ENCODE measurements at places on chromosomes 1 and 21.

GRCh38 chr1:162421258-162422164, 9.6 kb upstream of the SH2D1B start:
- DNase-seq = no peak

- DNase-seq = peak; percentile 65
These were observed 80.3 kb downstream of the RUNX3 start for GRCh38 chr1:24849672-24850295.

GRCh38 chr1:164443166-164443565, 115.8 kb upstream of the PBX1 start:
- DNase-seq = no peak

DNA sequence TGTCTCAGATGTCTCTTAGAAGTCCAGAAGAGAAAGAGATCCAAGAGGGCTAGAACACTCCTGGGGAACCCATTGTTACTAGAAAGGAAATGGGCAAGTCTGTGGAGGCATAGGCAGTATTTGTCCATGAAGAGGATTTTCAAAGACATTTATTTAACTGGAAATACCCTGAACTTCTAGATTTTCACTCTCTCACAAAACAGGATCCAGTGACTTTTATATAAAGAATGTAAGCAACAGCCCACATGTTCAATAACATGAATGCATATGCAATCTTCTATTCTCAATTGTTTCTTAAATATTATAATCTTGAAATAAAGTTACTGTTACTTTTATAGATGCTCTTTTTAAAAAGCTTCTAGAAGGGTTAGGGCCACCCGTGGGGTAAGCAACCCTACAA, 53.4 kb downstream of the TBX15 start:
- DNase-seq = no peak

DNA sequence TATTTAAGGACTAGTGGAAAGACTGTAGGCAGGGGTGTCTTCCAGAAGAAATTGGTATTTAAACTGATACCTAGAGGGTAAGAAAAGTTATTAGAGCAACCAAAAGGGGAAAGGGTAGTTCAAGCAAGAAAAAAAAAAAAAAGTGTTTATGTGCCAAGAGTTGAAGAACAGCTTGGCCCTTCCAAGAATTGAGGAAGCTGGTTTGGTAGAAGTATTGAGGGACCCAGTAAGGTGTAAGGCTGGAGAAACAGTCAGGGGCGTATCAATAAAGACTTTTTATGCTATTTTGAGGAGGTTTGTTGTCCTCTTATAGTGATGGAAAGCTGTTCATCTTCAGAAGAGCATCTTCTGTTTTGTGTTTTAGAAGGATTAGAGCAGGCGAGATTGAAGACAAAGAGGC, 108.3 kb downstream of the PTPRC start:
- no peak for DNase-seq

DNA sequence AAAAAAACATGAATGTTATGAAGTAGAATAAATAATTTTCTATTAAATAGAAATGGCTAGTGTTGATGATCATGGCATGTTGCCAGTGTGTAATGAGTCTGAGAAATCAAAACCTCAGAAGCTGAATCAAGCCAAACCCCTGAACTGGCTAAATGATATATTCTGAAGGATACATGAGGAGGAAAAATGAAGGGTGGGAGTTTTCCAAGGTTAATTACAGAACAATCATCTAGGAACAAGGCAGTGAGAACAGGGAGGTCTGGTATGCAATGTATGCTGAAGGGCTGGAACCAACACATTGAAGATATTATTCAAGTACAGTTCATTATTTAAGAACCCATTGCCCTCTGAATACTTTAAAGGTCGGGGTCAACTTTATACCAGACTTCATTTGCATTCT, 309.1 kb upstream of the NRIP1 start:
- no peak for DNase-seq

GRCh38 chr1:22102746-22103145, 40.2 kb downstream of the WNT4 start:
- DNase-seq = peak; percentile 33

GRCh38 chr1:12126781-12127180, 40.0 kb upstream of the TNFRSF1B start:
- DNase-seq = no peak

- DNase-seq = no peak
These were observed 2.2 kb downstream of the MMEL1 start for GRCh38 chr1:2630498-2631135.

DNA sequence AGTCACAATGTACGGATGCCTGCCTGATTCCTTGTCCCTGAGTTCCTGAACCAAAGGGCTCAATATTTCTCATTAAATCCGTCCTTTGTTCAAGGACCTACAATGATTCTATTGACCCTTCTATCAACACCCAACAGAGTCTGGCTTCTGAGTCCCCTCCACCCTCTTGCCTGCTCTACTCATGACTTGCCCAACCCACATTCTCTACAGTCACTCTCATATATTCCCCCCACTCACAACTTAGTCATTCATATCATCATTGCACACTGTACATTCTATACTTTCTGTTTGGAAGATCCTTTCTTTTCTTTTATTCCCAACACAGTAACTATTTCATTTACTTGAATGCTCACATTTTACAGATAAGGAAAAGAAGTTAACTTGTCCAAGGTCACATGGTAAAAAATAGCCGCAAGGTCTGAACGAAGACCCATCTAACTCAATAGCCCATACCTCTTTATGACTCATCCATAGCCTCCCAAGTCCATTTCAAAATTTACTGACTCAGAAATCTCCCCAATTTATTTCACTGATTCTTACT, 3.6 kb downstream of the OTUD7B start:
- DNase-seq = peak; percentile 38

DNA sequence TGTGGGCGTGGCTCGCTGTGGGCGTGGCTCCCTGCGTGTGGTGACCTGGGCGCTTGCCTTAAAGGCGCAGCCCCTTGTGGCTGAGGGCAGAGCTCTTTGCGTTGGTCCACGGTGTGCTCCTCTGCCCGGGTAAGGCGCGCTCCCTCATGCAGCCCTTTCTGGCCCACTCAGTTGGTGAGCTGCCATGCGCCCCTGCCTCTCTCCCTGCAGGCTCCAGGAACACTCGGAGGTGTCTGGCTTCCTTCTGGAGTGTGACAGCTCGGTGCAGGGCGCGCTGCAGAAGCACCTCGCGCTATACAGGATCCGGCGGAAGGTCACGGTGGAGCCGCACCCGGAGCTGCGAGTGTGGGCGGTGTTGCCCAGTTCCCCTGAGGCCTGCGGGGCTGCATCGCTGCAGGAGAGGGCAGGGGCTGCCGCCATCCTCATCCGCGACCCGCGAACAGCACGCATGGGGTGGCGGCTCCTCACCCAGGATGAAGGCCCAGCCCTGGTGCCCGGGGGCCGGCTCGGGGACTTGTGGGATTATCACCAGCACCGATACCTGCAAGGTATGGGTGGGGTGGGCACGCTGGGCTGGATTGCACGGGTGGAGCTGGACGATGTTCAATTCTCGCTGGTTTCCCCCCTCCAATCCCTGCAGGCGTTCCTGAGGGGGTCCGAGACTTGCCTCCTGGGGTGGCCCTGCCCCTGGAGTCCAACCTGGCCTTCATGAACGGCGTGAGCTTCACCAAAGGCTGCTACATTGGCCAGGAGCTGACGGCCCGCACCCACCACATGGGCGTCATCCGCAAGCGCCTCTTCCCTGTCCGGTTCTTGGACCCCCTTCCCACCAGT, 9.1 kb downstream of the IBA57 start:
- no peak for DNase-seq

DNA sequence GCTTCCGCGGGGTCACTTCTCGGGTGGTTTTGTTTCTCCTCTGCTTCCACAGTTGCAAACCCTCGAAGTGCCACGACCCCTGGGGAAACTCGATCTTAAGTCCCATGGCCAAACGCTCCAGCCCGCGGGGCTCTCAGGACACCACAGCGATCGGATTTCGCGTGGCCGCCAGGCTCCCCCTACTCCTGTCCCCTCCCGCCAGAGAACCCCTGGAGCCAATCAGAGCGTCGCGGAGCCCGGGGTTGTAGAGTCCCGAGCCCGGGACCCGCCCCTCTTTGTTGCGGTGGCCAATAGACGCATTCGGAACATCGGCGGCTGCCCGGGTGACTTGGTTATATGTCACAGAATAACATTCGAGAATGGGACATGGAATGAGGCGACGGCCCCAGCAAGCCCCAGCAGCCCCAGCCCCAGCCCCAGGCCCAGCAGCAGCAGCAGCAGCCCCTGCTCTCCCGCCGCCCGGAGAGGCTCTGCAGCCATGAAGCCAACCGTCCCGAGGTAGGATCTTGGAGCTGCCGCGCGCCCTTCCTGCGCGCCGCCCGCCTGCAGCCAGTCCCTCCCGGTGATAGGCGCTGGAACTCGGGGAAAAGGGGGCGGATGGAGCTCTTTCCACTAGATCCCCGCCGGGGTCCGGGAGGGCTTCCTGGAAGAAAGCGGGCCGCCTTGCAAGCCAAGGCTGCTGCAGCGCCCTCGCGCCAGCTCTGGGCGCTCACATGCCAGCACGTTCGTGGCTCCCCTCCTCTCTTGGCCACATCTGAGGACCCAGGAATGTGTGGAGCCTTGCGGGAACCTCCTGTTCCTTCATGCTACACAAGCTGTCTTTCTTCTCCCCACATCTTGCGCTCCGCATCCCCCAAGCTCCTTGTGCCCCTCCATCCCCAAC, at the start of gene VASH2:
Gene VASH2, plus strand, starts transcription at position 299 of the 883 bp plus-strand sequence. CDS start 1,002 bp downstream, outside the sequence.
- DNase-seq = peak; percentile 84

DNA sequence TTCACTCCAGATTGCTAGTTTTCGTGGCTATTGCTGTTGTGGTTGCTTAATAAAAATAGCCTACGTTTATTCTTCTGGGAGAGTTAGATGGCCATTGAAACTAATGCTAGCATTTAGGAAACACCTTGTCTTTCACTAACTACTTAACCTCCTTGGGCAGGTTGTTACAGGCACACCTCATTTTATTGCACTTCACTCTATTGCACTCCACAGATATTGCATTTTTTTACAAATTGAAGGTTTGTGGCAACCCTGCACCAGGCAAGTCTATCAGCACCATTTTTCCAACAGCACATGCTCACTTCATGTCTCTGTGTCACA, 11.3 kb upstream of the MARK1 start:
- DNase-seq = no peak

- no peak for DNase-seq
These were observed 81.9 kb downstream of the SIPA1L2 start for GRCh38 chr1:232547938-232548484.

GRCh38 chr21:42557420-42557819, 43.8 kb downstream of the SLC37A1 start:
- no peak for DNase-seq

GRCh38 chr1:11804666-11805421, 920 bp downstream of the MTHFR start:
- DNase-seq = peak; percentile 59

DNA sequence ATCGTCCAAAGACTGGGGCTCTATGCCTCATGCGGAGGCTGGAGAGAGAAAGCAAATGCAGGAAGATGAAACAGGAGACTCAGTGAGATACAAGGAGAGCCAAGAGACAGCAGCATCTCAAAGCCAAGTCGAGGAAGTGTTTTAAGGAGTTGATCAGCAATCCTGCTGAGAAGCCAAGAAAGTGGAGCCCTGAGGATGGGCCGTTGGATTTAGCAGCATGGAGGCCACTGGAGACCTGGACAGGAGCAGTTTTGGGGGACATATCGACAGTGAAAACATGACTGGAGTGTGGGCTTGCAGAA, 107.4 kb upstream of the ZBTB40 start:
- no peak for DNase-seq

Data from mesenchymal stem cell (in vitro differentiated cells and primary cell).